ENCODE measurements at places on chromosomes 7 and 10.
A peak's percentile ranks its signal among the peaks of the same experiment; 100 is the strongest.

GRCh38 chr10:22988581-22989360 is 60.9 kb downstream of the ARMC3 start:
- peak; percentile 63 for DNase-seq

DNA sequence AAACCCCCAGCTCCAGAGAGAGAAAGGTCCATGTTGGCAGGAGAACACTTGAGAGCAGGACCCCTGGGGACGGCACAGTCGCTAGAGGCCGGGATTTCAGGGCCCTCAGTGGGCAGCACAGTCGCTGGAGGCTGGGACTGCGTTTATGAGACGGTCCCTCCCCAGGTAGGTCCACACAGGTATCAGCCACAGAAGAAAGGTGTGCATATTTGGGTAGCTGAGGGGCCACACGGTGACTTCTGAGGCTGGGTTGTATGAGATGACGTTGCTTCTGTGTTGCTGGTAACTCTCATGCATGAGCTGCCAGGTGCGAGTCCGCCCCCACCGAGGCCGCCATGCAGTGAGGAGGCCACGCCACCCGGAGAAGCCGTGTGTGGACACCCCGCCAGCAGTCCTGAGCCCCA is 56.9 kb upstream of the PPP2R2D start:
- DNase-seq = no peak

- peak; percentile 61 for DNase-seq
Observed at GRCh38 chr7:50782375-50783208, at the start of gene GRB10. Gene GRB10, minus strand, starts transcription at chr7:50782896. Its CDS starts 50,574 bp downstream, at chr7:50732322.

- no peak for DNase-seq
Observed at GRCh38 chr7:45638916-45639315, 64.7 kb downstream of the ADCY1 start.

- no peak for DNase-seq
Observed at GRCh38 chr10:28137907-28138880, 139.3 kb upstream of the ODAD2 start.

GRCh38 chr10:117860135-117860534 is 186.6 kb downstream of the RAB11FIP2 start:
- no peak for DNase-seq

DNA sequence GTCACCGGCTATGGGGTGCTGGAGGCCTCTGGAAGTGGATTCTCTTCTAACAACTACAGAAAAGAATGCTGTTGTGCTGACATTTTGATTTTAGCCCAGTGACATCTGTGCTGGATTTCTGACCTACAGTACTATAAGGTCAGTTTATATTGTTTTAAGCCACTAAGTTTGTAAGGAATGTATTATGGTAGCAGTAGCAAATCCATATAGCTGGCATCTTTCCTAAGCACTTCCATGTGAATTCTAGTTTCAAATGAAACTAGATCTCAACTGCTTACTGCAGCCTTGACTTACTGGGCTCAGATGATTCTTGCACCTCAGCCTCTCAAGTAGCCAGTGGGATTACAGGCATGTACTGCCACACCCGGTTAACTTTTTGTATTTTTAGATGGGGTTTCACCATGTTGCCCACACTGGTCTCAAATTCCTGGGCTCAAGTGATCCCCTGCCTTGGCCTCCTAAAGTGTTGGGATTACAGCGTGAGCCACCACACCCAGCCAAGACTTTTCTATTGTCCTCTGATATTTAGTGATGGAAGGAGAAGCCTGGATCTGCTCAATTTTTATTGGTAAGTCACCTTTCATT is 414.0 kb downstream of the PHTF2 start:
- DNase-seq = no peak

GRCh38 chr7:43625453-43625852 is 42.5 kb downstream of the STK17A start:
- DNase-seq = no peak

GRCh38 chr10:24930427-24930826 is 22.0 kb downstream of the PRTFDC1 start:
- peak; percentile 82 for DNase-seq

GRCh38 chr10:13095094-13095493 is 4.9 kb upstream of the OPTN start:
- DNase-seq = no peak
